ENCODE measurements at places on chromosomes 7 and 10.

DNA sequence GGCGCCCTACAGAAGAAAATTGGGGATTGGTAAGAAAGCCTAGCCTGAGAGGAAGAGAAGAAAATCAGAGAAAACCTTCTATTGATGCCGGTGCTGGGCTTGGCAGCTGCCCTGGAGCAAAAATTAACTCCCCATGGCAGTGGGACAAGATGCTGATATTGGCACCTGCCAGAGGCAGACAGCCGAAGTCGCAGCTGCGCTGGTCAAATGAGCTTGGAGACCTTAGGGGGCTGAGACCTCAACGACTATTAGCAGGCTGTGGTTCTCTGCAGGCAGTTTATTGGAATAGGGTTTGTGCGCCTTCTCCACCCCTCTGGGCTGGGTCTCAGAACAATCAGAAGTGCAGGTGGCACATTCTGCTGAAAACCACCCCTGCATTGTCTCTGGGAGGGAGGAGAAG, 213.7 kb downstream of the GFRA1 start:
- DNase-seq = no peak

- DNase-seq = peak; percentile 33
These were observed 10.0 kb downstream of the DNAJC1 start for GRCh38 chr10:21993360-21994001.

- no peak for DNase-seq
These were observed 190.0 kb upstream of the KLF6 start for GRCh38 chr10:3975016-3975415.

DNA sequence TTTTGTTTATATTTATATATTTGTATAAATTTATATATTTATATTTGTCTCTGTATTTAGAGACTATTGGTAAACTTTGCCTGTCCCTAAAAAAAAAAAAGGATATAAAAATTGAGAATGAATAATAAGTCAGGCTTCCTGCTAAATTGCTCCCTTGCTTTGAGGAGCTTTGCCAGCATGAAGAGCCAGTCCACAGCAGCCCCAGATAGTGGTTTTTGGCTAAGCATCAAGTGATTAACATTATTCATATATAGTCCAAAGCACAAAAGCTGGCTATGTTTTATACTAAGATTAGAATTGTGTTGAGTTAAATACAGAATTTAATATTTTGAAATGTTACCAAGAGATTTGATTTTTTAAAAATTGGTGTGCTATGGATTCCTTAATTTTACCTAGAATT, 264.9 kb upstream of the FERD3L start:
- DNase-seq = no peak
